Umbilical cord (tissue), 2 donors: ENCODE measurements at places on chromosomes 2 and 18. TPM values are rescaled to one million over a fixed set of nuclear protein-coding genes. Genes with fewer than 3 reads are reported as not detected.
A peak's percentile ranks its signal among the peaks of the same experiment; 100 is the strongest.

IL37 gene
- total RNA-seq: not detected

- DNase-seq: peak; percentile 88
Measured at GRCh38 chr2:191318729-191319078, 73.5 kb downstream of the MYO1B start.

GRCh38 chr2:194346193-194346592 lies 1310.8 kb upstream of the SLC39A10 start:
- DNase-seq: no peak

DNA sequence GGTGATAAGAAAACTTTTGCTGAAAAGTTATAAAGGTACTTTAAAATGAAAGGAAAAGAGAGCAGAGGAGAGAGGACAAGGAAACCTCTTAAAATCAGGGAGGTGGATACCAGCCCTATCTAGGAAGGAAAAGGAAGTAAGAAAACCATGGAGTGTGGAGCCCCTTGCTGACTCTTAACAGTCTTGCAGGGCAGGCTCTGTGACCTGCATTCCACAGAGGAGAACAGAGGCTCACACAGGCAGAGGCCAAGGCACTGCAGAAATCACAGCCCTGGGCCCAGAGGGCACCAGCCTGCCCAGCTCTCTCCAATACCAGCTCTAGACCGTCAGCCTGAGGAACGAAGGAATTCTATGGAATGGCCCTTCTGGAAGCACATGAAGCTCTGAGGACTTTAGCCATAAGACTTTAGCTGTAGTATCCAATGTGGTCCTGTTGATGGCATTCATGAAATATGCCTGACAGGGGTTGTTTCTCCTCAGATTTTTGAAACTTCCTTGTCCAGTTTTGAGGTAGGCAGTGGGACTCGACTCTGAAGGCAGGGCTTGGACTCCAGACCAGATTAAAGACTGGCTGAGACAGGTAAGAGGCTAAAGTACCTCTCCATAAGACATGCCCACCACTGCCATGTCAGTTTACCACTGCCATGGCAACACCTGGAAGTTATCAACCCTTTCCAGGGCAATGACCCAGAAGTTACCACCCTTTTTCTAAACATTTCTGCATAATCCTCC lies 216.3 kb downstream of the ANAPC1 start:
- peak; percentile 80 for DNase-seq

DNA sequence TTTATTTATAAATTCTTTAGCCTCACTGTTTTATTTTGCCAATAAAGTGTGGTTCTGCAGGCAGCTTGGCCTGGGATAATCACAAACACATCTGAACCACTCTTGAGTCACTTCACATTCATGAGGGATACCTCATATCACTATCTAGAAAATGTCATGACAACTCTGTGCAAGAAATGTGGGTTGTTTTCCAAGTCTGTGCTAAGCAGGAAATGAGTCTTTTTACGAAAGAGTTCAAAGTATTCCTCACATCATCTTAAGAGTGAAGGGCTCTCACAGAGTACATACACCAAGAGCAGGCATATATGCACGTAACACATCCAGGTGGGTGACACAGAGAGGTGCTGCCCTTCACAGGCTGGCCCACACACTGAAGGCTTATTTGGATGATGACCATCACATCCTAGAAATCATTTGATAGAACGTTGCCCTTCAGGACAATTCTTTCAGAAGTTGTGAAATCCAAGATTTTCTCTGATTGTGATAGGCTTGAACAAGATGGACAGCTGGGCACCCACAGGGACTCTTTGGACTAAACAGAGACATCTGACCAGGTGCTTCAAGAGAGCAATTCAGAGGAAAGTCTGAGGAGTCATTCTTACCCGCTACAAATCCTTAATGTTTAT lies 811.1 kb upstream of the LRATD1 start:
- no peak for DNase-seq

EVA1A gene
- 14.4 TPM for total RNA-seq

- DNase-seq: no peak
Measured at GRCh38 chr2:158529379-158530259, 72.9 kb downstream of the PKP4 start.

DNA sequence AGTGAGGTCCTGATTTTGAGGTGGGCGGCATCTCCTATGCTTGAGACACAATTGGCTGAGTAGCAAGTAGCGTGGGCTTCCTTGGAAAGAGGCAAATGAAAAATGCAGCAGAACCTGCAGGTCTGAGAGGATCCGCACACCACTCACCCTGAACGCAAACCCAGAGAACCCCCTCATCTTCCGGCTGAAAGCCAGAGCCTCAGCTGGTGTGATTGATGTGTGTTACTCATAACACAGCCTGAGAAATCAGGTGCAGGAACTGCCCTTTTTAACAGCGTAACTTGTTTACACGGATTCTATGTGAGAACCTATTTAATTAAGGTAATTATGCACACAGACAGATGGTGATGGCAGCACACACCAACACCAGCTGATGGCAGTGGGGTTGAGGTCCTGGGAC lies 123.4 kb downstream of the MRO start:
- DNase-seq: no peak

VAMP8 gene
- 25.5 TPM for total RNA-seq

DNA sequence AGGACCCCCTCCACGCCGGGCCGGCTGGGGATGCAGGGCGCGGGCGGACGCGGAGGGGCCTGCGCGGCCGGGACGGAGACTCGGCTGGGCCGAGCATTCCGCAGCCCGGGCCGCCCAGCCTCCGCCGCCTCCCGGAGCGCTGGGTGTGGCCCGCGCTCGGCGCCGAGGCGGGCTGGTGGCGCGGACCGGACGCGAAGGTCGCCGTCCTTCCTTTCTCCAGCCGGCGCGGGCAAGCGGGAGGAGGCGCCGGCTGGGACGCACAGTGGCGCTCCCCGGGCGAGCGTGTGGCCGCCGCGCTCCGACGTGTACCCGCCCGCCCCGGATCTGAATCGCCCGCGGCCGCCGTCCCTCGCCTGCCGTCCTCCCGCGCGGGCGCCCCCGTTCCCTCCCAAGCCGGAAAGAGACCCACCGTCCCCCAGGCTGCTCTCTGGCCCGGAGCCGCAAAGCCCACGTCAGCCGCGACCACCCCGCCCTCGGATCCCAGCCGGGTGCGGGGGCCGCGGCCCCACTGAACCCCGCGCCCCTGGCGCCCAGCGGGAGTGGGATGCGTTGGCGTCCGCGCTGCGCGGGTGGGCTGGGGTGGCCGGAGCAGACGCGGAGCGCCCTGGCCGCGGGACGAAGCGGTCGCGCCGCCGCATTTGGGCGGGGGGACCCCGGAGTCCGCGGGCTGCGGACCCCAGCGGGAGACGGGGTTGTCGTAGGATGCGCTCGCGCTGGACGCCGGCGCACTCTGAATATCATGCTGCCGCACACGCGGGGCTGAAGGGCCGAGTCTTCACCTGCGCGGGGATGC lies 634 bp downstream of the SPATS2L start:
- DNase-seq: peak; percentile 31

GALR1 gene
- 3.6 TPM for total RNA-seq

DNA sequence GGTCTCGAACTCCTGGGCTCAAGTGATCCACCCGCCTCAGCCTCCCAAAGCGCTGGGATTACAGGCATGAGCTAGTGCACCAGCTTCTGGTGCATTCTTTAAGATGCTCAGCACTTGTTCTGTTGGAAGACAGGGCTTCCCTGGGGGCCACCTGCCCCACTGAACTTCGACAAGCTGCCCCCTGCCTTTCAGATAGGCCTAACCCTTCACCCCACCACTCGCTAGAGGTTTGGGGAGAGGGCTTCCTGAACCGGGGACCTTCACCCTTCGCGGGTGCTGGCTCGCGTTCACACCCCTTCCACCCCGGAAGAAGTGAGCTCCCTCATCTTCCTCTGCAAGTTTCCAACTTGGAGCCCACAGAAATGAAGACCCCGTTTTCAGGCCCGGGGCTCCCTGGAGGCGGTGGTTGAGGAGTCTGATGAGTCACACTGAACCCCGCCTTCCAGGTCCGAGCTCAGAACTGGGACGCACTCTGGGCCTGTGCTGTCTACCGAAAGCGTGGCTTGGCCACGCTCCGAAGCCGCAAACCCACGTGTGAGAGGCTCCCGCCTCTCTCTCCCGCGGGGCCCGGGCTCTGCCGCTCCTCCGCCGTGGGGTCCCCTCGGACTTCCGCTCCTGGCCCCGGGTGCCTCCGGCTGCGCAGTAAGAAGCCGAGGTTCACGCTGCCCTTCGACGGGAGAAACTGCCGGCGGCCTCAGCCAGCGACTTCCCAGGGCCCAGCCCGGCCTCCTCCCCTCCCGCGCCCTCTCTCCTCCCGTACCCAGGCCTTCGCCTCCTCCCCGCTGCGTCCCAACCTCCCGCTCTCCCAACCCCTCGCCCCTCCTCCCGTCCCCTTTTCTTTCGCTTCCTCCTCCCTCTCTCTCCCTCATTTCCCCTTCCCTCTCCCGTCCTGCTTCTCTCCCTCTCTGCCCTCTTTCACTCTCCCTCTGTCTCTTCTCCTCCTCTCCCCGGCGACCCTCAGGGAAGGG lies 47.5 kb upstream of the SP3 start:
- peak; percentile 92 for DNase-seq

DNA sequence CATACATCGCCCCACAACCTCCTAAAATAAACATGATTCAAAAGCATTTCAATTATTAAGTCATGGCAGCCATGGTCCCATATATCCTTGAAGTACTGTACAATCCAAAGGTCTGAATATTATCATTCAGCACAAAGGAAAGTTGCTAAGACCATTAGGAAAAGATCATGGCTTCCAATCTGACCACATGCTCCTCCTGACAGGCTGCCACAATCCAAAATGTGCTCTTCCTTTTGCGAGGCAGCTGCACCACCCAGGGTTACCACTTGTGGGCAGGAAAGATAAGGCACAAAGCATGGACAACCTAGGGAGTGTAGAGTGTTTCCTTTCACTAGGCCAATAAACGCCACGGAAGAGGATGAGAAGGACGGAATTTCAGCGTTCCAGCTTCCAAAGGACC lies 5.4 kb downstream of the BOLA3 start:
- no peak for DNase-seq

CSRNP3 gene
- total RNA-seq: 10.4 TPM

GRCh38 chr2:3241971-3242746 lies 135.5 kb downstream of the EIPR1 start:
- no peak for DNase-seq

DNA sequence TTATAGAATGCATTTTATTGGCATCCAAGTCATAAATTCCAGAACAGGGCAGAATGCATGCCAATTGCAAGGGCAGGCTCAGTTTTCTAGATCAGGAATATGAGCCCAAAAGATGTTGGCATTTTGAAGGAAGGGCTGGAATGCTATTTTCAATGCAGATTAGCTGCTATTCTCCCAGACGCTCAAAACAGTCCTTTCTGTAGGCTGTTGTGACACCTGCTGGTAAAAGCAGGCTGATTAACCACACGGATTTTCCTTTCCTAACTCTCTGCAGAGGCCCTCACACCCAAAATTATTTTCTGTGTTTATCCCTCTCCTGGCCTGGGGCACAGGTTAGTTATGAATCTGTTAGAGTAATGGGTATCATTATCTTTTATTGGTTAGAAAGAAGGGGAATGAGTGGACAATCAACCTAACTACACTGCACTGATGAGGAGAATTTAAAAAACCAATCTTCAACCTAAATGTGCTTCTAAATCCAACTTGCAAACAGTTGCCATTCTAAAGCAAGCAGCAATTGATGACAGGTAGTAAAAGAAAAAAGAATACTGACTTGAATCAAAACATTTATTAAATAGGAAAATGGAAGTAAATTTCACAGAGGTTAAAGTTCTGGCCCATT lies 94.0 kb downstream of the PLA2R1 start:
- DNase-seq: peak; percentile 55

COL3A1 gene
- 35,960 TPM for total RNA-seq

DNA sequence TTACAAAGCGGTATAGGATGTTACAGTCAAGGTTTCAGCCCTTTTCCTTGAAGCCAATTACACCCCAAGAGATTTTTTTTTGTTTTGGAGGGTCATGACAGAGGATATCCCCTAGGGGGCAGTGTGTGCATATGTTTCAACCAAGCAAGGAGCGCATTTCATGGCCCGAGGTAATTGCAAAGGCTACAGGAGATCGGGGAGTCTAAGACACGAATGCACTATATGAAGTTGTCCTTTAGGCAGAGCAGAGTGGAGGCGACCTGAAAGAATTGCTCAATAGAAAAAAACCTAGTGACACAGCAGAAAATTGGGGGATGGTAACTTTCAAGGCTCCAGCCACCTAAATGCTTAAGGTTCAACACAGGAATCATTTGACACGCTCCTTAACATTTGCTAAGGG lies 219.8 kb upstream of the PARD3B start:
- DNase-seq: peak; percentile 85

RNF125 gene
- 21.4 TPM for total RNA-seq

GRCh38 chr2:223090039-223090438 lies 38.0 kb downstream of the KCNE4 start:
- DNase-seq: no peak
